ENCODE measurements at places on chromosomes 6 and 20.

- DNase-seq: no peak
These were observed 200.9 kb downstream of the NFATC2 start for GRCh38 chr20:51341581-51341980.

- DNase-seq: no peak
These were observed 16.4 kb downstream of the TBPL1 start for GRCh38 chr6:133969285-133969920.

- DNase-seq: no peak
These were observed 20.4 kb downstream of the UTRN start for GRCh38 chr6:144305567-144305966.

DNA sequence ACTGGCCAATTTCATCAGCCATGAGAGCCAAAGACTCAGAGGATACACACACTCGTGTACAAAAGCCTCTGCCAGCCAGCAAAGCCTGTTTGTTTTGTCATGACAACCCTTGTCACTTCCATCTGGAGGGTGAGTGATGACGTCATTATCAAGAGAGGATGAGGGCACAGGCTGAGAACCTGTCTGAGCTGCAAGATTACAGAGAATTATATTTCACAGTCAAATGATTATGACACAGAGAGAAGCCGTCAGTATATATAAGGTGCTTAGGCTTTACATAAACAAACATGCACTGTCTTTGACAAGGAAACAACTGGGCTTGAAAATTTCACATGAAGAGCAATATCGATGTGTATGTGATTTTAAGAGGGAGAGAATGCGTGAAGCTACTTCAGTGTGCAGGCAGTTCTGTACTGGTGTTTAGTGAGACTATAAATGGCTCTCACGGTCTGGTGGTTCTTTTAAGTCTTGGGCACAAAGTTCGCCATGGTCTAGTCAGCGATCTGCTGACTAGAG, 36.5 kb upstream of the BCLAF1 start:
- DNase-seq: no peak
